ENCODE measurements at places on chromosomes 13 and 19. TPM values are rescaled to one million over a fixed set of nuclear protein-coding genes. Genes with fewer than 3 reads are reported as not detected.
A peak's percentile ranks its signal among the peaks of the same experiment; 100 is the strongest.

DNA sequence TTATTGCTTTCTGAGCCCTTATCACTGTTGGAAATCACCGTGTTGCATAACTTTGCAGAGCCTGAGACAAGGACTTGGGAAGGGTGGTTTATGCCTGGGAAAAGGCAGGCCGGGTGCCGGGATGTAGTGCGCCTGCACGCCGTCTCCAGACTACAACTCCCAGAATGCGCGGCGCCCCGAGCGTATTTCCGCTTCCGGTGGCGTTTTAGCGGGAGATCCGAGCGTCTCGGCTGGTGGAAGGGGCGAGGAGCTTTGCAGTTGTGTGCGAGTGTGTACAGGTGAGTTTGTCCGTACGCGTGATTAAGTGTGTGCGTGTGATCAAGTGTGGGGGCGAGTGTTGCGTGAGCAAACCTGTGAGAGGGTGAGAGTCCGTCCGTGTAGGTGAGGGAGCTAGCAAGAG is 75.4 kb downstream of the PEG3 start:
- peaks cover 68% of the 10 kb centered on the region for H3K36me3 ChIP-seq
- no peak overlapping the region for H3K4me3 ChIP-seq
- H3K27me3 ChIP-seq = peaks cover 11% of the 10 kb centered on the region
- H3K27ac ChIP-seq = no peak overlapping the region

GRCh38 chr19:33812388-33813330 is 16.0 kb downstream of the KCTD15 start:
- H3K4me3 ChIP-seq = no peak overlapping the region
- DNase-seq = no peak
- H3K36me3 ChIP-seq = peaks cover 13% of the 10 kb centered on the region

- no peak overlapping the region for H3K27ac ChIP-seq
- H3K36me3 ChIP-seq = no peaks in the 10 kb centered on the region
- H3K27me3 ChIP-seq = no peaks in the 10 kb centered on the region
- DNase-seq = no peak
- H3K4me1 ChIP-seq = peaks cover 12% of the 10 kb centered on the region
- no peak overlapping the region for H3K4me3 ChIP-seq
These were observed 14.9 kb upstream of the SLITRK5 start for GRCh38 chr13:87656306-87656705.

DNA sequence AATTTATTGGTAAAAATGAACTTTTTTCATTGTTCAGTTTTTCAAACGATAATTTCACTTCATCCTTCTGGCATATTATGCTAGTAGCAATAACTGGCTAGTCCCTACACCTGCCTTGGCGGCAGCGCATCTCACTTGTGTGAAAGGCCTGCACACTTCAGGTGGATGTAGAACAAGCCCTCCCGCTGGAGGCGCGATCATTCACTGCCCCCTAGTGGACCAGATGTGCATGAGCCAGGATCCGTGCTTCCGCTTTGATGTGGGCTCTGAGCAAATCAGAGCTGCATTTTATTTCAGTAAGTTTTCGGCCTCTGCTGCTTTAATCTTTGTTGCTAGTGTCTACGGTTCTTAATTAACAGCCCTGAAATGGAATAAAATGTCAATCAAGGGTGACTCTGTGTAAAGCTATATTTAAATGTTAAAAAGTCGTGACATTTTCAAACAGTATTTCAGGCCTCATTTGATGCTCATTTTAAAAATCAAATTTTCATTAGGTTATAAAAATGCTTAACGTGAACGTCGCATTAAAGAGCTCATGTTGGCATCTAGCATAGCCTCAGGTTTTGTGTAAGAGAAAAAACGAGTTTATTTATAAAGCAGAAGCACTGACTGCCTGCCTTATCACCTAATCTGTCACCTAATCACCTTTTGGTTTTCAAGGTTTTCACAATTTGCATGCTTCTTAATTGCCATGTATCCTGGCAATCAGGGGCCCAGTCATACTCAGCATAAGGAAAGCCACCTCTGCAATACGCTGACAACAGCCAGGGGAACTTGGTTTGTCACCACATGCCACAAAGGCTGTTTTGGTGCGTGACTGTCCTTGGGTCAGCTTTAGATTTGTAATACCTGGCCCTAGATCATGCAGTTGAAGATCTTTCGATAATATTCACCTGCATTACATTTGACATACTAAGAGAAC is 112.2 kb downstream of the TEX26 start:
- peak overlapping the region; percentile 57 for H3K4me3 ChIP-seq
- no peaks in the 10 kb centered on the region for H3K36me3 ChIP-seq
- H3K27me3 ChIP-seq = no peaks in the 10 kb centered on the region
- peak; percentile 86 for DNase-seq

The RDH8 gene
- not detected for total RNA-seq

The PDCD2L gene
- total RNA-seq = 38.0 TPM

Measured in WTC11 (cell line).